B cell (primary cell): ENCODE measurements at places on chromosomes 3 and 15. TPM values are rescaled to one million over a fixed set of nuclear protein-coding genes. Genes with fewer than 3 reads are reported as not detected.

DNA sequence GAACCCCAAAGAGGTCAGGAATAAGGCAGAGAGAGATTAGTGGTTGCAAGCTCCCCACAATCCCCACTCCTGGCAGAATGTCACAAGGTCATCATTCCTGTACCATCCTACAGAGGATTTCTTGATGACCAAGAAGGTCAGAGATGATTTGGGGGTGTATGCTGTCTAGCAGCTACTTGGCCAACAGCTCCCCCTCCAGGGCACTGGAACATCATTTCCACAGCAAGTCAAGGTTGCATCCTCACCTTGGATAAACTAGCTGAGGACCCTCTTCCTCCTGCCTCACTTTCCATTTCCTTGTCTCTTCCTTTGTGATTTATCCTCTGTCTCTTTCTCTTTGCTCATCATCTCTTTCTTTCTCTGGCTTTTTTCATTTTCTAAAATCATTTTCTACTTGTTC, 106.3 kb downstream of the PROS1 start:
- H3K4me1 ChIP-seq: no peaks in the 10 kb centered on the region
- DNase-seq: no peak
- H3K36me3 ChIP-seq: no peaks in the 10 kb centered on the region
- H3K4me3 ChIP-seq: no peak overlapping the region
- H3K27me3 ChIP-seq: no peaks in the 10 kb centered on the region

XYLB gene
- total RNA-seq: 0.63 and 0.71 TPM in 2 replicates

GRCh38 chr3:61074783-61075182, 176.5 kb downstream of the FHIT start:
- H3K27ac ChIP-seq: no peak overlapping the region
- H3K36me3 ChIP-seq: no peaks in the 10 kb centered on the region
- H3K27me3 ChIP-seq: no peaks in the 10 kb centered on the region
- H3K4me1 ChIP-seq: no peaks in the 10 kb centered on the region
- no peak for DNase-seq
- no peak overlapping the region for H3K4me3 ChIP-seq

DNA sequence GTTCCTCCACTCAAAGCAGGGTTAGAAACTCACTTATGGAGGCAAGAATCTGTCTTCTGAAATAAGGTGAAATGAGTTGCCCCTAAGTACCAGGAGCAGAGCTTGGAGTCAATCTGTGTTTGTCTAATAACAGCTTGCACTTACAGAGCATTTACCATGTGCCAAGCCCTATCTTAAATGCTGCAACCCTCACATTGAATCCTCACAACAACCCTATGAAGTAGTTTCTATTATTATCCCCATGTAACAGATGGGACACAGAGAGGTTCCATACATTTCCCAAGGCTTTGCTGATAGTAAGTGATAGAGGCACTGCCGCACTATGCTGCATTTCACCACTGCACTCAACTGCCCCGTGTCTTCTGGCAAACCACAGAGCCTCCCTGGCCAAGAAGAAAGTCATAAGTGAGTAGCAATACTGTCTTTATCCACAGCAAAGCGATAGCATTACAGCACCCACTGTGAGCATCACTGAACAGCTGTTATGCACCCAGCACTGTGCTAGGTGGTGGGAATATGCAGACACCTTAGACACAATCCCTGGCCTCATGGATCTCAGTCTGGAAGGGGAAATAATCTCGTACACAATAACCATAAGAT, 141.5 kb downstream of the SSR3 start:
- no peak for DNase-seq
- no peak overlapping the region for H3K27ac ChIP-seq
- no peaks in the 10 kb centered on the region for H3K4me1 ChIP-seq

DNA sequence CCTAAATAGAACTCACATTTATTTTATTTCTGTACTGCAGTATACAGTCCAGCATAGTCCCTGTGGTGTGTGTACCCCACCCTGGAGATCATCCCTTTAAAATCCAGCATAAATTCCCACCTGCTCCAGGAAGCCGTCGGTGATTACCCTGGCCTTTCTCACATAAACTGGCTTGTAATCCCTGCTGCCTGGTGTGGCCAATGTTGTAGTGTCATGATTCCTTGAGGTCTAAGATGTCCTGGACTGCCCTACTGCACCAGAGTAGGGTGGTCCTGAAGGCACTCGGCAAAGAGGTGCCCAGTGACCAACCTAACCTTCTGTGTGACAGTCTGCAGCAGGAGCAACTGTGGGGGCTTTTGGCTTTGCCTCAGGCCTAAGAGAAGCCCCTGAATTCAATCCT, 58.9 kb downstream of the ITGA11 start:
- DNase-seq: no peak
- H3K27me3 ChIP-seq: no peaks in the 10 kb centered on the region
- H3K4me1 ChIP-seq: no peaks in the 10 kb centered on the region

- H3K4me3 ChIP-seq: no peak overlapping the region
- no peak for DNase-seq
- H3K27ac ChIP-seq: no peak overlapping the region
These were observed 181.0 kb downstream of the ATG7 start for GRCh38 chr3:11452885-11453847.
